ENCODE measurements at places on chromosomes 11 and 22. TPM values are rescaled to one million over a fixed set of nuclear protein-coding genes. Genes with fewer than 3 reads are reported as not detected.

GRCh38 chr11:127233998-127234397 is 233.4 kb upstream of the KIRREL3 start:
- H3K4me3 ChIP-seq = no peak overlapping the region
- no peaks in the 10 kb centered on the region for H3K36me3 ChIP-seq
- no peak overlapping the region for H3K27ac ChIP-seq
- no peaks in the 10 kb centered on the region for H3K27me3 ChIP-seq
- DNase-seq = no peak

The OR52E6 gene
- not detected for total RNA-seq

The MOGAT2 gene
- not detected for total RNA-seq

- peaks cover 5% of the 10 kb centered on the region for H3K4me1 ChIP-seq
- H3K36me3 ChIP-seq = no peaks in the 10 kb centered on the region
- H3K27ac ChIP-seq = no peak within 1 kb of the TSS
- H3K27me3 ChIP-seq = peaks cover 33% of the 10 kb centered on the region
- peak within 1 kb of the TSS; percentile 21 for H3K4me3 ChIP-seq
- peak; percentile 32 for DNase-seq
Measured at GRCh38 chr11:46391578-46392420, at the start of gene CHRM4. Gene CHRM4 (minus strand): TSS chr11:46391776. CDS start chr11:46386557, 5,219 bp downstream.

DNA sequence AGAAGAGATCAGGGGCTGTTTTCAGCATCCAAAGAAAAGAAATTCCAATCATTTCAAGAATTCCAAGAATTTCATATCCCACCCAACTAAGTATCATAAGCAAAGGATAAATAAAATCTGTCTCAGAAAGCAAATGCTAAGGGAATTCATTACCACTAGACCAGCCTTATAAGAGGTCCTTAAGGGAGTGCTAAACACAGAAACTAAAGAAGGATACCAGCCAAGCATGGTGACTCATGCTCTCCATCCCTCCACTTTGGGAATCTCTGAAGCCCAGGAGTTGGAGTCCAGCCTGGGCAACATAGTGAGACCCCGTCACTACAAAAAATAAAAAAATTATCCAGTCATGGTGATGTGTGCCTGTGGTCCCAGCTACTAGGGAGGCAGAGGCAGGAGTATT is 17.8 kb downstream of the FADD start:
- peaks cover 3% of the 10 kb centered on the region for H3K27me3 ChIP-seq
- no peaks in the 10 kb centered on the region for H3K4me1 ChIP-seq
- H3K27ac ChIP-seq = no peak overlapping the region
- peak; percentile 59 for DNase-seq
- no peak overlapping the region for H3K4me3 ChIP-seq
- no peaks in the 10 kb centered on the region for H3K36me3 ChIP-seq

- DNase-seq = no peak
Measured at GRCh38 chr22:50525858-50526107, 385 bp upstream of the SCO2 start.

The TMPRSS5 gene
- total RNA-seq = 0.17 TPM

The MS4A1 gene
- not detected for total RNA-seq

- peak; percentile 13 for DNase-seq
- no peak overlapping the region for H3K27ac ChIP-seq
- H3K36me3 ChIP-seq = no peaks in the 10 kb centered on the region
- no peaks in the 10 kb centered on the region for H3K4me1 ChIP-seq
- H3K27me3 ChIP-seq = no peaks in the 10 kb centered on the region
- H3K4me3 ChIP-seq = no peak overlapping the region
Measured at GRCh38 chr11:8389029-8389996, 125.6 kb upstream of the LMO1 start.

DNA sequence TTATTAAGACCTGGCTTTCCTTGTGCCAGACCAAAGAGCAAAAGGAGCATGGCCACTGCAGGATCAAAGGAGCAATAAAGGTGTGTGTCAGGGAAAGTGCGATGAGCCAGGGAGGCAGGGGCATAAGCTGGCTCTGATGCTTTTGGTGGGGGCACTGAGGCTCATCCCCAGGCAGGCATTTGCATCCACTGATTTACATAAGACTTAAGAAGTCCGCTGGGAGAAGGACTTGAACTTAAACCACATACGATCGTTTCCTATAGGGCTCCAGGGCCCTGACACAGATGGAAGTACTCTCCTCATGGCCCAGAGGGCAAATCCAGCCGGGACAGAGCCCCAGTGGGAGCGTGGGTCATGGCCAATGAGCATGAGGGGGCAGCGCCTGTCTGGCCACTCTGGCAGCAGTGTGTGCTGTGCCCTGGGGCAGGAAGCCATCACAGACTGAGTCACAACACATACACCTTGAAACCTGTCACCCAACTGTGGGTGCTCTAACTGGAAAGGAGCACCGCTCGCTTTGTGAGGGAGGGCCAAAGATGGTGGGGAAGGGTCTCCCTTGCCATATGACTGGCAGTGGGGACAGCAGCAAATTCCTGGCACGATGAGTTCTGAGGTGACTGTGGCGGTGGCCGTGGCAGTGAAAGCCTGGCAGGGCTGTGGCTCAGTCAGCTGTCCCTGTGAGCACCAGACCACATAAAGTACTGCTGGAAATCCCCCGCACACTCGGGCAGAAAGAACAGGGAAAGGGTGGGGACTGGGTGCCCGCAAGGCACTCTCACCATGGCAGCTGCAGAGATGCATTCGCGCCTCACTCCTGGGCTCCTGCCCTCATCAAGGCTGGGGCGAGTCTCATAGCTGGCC is 79.4 kb upstream of the LMO1 start:
- no peaks in the 10 kb centered on the region for H3K4me1 ChIP-seq
- H3K27ac ChIP-seq = no peak overlapping the region
- no peaks in the 10 kb centered on the region for H3K36me3 ChIP-seq

DNA sequence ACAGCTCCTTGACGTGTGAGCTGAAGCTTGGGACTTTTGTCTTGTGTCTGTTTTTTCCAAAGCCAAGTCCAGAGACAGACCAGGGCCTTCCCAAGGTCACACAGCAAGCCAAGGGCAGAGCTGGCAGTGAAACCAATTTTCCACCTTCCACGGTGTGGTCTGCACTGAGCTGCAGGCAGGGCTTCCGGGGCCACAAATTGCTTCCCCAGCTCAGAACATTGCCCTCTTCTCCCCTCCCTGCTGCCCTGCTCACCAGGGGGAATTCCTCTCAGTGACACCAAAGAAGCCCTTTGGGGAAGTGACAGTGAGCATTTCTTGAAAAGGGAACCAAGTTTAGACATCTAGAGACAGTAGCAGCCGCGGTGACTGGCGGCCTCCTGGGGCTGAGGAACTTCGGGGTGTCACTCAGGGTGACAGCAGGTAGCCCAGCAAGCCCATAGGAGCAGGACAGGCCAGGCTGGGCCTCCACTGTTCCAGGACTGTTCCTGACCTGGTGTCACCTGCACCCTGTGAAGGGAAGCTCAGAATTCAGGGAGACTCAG is 9.2 kb downstream of the FXYD2 start:
- no peak overlapping the region for H3K27ac ChIP-seq
- no peaks in the 10 kb centered on the region for H3K27me3 ChIP-seq
- H3K4me1 ChIP-seq = no peaks in the 10 kb centered on the region
- no peak overlapping the region for H3K4me3 ChIP-seq
- DNase-seq = no peak

DNA sequence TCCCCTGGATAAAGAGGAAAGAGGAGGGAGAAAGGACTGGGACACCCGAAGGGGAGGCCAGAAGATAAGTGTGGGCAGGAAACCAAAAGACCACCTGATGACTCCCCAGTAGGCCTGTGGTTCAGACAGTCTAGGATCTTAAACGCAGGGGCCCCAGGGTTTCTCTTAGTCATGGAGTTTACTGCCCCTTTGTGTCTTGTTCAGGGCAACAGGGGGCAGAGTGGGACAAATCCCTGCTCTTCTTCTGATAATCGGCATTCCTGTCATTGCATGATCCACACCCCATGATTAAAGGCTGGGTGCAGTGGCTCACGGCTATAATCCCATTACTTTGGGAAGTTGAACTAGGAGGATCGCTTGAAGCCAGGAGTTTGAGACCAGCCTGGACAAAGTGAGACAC is 4.7 kb upstream of the TMPRSS13 start:
- H3K36me3 ChIP-seq = no peaks in the 10 kb centered on the region
- no peak for DNase-seq
- no peaks in the 10 kb centered on the region for H3K4me1 ChIP-seq
- peaks cover 4% of the 10 kb centered on the region for H3K27me3 ChIP-seq

DNA sequence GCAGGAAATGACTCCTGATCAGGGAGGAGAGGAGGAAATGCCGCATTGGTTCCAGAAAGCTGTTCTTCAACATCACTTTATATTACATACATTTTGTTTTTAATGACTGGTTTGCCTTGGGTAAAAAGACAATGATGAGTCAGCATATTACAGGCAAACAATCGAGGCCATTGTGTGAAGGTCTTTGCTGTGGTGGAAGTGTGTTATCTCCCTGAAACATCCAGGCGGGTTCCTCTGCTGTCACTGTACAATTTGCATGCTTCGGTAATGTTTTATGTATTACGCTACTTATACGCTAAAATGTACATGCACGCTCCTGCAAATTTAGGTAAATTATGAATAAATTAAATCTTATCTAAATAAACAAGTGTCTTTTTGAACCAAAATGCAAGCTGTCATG is 161.1 kb downstream of the KIRREL3 start:
- no peaks in the 10 kb centered on the region for H3K36me3 ChIP-seq
- no peak overlapping the region for H3K27ac ChIP-seq
- H3K27me3 ChIP-seq = no peaks in the 10 kb centered on the region
- no peak for DNase-seq

DNA sequence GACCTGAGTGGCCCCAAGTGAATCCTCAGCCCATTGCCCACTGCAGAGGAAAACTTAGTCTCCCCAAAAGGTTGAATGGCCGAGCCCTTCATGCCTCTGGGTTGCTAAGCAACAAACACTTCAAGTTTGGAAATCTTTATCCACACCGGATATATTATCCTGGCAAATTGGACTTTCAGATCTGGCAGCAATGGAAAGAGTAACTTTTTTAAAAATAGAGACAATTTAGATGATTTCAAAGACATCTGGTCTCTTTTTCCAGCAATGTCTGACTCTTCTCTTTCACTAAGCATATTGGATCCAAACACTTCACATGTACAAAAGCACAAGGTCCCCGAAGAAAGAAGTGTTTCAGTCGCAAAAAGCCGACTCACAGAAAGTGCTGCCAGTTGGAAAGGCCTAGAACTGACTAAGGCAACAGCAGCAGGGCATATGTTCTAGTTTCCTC is 505.3 kb downstream of the SOX6 start:
- H3K27me3 ChIP-seq = no peaks in the 10 kb centered on the region
- H3K27ac ChIP-seq = no peak overlapping the region
- H3K4me3 ChIP-seq = no peak overlapping the region
- no peak for DNase-seq
- no peaks in the 10 kb centered on the region for H3K36me3 ChIP-seq

DNA sequence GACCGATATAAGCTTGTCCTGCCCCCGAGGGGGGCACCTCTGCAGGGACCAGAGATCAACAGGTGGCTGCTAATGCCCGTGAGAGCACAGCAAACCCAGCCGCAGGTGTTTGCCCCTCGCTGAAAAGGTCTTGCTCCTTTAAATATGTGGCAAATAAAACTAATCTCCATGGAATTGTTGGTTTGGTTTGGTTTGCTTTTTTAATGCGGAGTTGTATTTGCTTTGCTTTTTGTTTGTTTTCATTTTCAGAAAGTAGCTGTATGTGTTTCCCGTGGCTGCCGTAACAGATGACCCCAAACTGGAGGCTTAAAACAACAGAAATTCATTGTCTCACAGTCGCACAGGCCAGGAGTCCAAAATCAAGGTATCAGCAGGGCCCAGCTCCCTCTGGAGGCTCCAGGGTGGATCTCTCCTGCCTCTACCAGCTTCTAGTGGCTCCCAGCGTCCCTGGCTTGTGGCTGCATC is 93.0 kb downstream of the CELSR1 start:
- no peak overlapping the region for H3K27ac ChIP-seq
- H3K36me3 ChIP-seq = no peaks in the 10 kb centered on the region
- H3K27me3 ChIP-seq = no peaks in the 10 kb centered on the region
- no peak overlapping the region for H3K4me3 ChIP-seq
- H3K4me1 ChIP-seq = no peaks in the 10 kb centered on the region

The RAG1 gene
- total RNA-seq = 0.99 TPM

The FGF19 gene
- not detected for total RNA-seq

- no peaks in the 10 kb centered on the region for H3K36me3 ChIP-seq
- peak; percentile 75 for DNase-seq
- no peak overlapping the region for H3K4me3 ChIP-seq
Measured at GRCh38 chr11:62025487-62026105, 58.2 kb upstream of the FTH1 start.

The ALDH3B1 gene
- total RNA-seq = 24.9 TPM

DNA sequence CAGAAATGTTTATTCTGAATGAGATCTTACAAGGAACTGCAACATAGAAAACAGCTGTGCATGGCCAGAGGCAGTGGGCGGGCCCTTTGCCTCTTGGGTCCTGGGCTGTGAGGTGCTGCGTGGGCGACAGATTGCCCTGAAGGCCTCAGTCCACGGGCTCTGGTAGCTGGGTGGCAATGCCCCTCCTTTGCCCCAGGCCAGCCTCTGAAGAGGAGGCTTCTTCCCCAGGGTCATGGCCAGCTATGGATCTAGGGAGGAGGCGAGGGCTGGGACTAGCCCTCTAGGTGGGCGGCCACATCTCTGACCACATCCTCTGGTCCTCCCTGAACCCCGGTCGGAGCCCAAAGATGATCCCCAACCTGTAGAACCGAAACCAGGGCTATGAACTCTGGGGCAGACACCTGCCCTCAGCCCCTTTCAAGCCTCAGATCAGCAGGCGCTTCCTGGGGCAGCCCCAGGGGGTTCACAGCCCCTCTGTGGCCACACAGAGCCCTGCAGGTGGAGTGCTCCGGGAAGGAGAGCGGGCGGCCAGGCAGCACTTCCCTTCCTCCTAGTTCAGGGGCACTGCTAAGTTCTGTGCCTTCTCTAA is 6.6 kb upstream of the CDC42BPG start:
- H3K27ac ChIP-seq = peak overlapping the region; percentile 46
- peaks cover 29% of the 10 kb centered on the region for H3K36me3 ChIP-seq
- peak; percentile 50 for DNase-seq
- no peak overlapping the region for H3K4me3 ChIP-seq

The JAM3 gene
- 85.7 TPM for total RNA-seq

GRCh38 chr11:69501891-69502860 is 20.7 kb downstream of the LINC01488 start:
- H3K27ac ChIP-seq = no peak overlapping the region
- H3K4me3 ChIP-seq = no peak overlapping the region
- peaks cover 5% of the 10 kb centered on the region for H3K4me1 ChIP-seq
- DNase-seq = no peak
- H3K36me3 ChIP-seq = no peaks in the 10 kb centered on the region
- no peaks in the 10 kb centered on the region for H3K27me3 ChIP-seq

DNA sequence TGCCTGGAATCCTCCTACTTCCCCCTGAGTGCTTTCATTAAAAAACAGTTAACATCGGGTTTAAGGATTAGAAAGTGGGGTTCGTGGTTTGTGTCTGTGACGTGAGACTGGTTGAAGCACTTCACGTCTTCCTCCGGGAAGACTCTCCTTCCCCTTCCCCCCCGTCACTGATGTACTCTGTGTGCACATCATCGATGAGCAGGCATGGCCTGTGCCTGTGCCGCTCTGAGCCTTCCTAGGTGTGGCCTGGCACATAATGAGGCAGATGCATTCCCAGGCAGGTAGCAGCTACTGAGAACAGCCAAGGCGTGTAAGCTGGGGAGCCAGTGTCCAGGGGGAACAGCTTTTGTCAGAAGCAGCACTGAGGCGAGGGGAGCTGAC is 93.8 kb downstream of the BCR start:
- no peak overlapping the region for H3K4me3 ChIP-seq
- H3K36me3 ChIP-seq = peaks cover 12% of the 10 kb centered on the region
- no peak overlapping the region for H3K27ac ChIP-seq

The GNG3 gene
- not detected for total RNA-seq

GRCh38 chr11:2383852-2384804 is 7.0 kb downstream of the CD81 start:
- no peak overlapping the region for H3K4me3 ChIP-seq
- no peak for DNase-seq
- H3K27ac ChIP-seq = peak overlapping the region; percentile 87
- peaks cover 23% of the 10 kb centered on the region for H3K36me3 ChIP-seq
- H3K4me1 ChIP-seq = peaks cover 69% of the 10 kb centered on the region

Data from fibroblast of lung (primary cell).